Activated CD4-positive, alpha-beta T cell treated with anti-CD3 and anti-CD28 coated beads, Interleukin-2, Interleukin-6, amounts not matched to agents 100 ng/mL and 50 ng/mL, durations not matched to agents 16 hours and 8 hours (primary cell): ENCODE measurements at places on chromosomes 7 and 10.

DNA sequence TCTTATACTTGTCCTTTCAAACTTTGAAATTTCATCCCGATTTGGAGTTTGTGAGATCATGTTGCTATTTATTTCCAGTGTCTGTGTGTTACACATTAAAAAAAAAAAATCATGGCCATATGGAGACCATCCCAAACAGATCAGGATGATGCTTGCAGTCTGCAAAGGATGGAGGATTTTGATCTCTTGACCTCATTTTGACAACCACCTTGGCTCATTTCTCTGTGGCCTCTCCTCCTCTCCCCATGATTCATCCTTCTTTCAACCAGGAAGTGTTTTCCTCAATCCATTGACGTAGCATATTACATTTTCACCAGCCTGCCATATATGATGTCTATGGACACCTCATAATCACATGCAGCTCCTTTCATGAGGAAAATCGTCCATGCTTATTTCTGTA, 68.9 kb upstream of the INSYN2A start:
- DNase-seq: no peak

- DNase-seq: no peak
These were observed 90.3 kb upstream of the PARD3 start for GRCh38 chr10:34905200-34905927.

DNA sequence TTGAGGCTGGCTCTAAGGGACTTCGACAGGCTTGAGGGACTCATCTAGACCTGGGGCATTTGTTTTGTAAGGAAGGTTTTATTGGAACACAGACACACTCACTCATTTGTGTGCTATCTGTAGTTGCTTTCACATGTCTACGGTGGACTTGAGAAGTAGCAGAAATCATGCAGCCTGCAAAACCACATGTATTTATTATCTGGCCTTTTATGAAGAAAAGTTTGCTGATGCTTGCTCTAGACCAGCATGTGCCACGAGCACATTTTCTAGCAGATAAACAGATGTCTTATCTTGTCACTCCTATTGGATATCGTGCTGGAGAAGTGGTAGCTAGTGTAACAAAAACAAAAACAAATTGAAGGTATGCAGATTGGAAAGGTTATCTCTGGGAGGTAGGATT, 9.8 kb downstream of the UPP1 start:
- DNase-seq: no peak

DNA sequence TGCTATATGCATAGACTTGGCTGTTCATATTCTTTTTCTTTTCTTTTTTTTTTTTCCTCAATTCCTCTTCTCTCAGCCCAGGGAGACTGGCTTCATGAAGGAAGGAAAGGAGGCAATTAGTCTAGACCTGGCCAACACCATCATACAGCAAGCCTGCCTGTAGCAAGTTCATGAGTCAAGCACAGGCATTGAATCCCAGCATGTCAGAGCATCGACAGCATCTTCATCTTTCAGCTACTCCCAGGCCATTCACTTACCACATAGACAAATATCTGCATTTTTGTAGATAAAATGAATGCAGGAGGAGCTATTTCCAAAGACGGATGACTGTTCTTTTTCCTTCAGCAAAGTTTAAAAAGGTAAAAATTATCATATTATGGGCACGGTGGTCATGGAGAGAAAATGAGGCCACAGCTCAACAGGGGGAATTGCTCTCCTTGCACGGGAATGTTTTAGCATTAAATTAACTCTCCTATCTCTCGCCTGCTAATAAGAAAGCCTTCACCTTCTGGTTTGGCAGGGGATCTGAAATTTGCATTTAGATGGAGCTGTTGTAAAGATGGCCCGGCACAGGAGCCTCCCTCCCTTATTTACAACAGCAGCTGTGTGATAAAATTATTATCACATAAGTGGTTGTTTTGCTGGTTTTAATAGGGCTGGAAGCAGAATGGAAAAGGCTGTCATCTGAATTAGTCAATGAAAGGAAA, 626.5 kb upstream of the AUTS2 start:
- DNase-seq: no peak

DNA sequence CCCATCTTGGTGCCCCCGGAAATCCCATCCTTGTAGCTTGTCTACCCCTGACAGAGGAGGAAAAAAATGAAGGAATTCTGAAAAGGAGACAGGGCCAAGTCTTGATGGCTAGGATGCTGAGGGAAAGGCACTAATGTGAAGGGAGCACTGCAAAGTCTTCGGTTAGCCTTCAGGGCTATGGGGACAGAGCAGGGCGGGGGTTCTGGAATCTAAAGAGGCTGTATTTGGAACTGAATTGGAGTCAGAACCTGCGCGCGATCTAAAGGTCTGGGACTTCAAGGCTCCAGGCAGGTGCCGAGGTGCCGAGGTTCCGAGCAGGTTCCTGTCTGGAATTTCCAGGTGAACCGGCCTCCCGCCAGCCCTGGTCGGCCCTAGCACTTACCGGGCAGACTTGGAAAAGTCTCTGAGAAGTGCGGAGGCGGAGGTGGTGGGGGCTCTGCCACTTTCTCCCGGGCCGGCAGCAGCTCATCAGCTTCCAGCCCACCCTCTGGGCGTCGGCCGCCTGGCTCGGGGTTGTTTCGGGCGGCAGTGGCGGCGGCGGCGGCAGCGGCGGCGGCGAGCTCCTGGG, 781 bp downstream of the GBX1 start:
- DNase-seq: no peak
